Stimulated activated CD8-positive, alpha-beta memory T cell treated with anti-CD3 and anti-CD28 coated beads, Interleukin-4, amount 100 ng/mL, for 1 hour (primary cell): ENCODE measurements at places on chromosomes 1 and 21.

GRCh38 chr1:24954022-24954421 lies 23.9 kb upstream of the RUNX3 start:
- no peak for DNase-seq

GRCh38 chr1:155900161-155900560 lies 11.0 kb downstream of the RIT1 start:
- DNase-seq: no peak

- no peak for DNase-seq
Observed at GRCh38 chr1:8791819-8792218, 25.6 kb downstream of the RERE start.

DNA sequence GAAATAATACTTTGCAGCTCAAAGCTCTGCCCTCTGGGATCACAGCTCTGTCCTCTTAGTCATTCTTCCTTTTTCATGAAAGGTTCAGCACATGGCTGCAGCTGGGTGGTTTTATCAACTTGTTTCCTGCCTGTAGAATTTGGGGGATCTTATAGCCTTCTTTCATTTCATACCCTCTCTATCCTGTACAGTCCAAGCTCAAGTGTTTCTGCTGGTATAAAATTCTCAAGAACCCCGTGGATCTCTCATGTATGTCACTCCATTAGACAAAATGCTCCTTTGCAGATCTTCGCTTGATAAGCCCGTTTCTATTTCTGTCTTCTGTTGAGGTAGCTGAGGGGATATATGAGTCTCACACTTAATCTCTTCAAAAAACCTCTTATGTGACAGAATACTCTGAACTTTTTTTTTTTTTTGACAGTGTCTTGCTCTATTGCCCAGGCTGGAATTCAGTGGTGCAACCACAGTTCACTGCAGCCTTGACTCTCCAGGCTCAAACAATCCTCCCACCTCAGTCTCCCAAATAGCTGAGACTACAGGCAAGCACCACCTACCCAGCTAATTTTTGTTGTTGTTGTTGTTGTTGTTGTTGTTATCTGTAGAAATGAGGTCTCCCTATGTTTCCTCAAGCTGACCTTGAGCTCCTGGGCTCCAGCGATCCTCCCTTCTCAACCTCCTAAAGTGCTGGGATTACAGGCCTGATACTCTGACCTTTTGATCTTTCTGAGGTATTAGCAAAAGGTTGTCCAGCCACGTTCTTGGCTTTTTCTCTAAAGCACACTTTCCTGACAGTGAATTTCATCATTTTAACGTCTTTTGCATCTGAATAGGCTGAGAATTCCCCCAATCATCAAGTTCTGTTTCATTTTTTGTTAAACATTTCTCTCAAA lies 24.6 kb upstream of the COL9A2 start:
- DNase-seq: no peak

DNA sequence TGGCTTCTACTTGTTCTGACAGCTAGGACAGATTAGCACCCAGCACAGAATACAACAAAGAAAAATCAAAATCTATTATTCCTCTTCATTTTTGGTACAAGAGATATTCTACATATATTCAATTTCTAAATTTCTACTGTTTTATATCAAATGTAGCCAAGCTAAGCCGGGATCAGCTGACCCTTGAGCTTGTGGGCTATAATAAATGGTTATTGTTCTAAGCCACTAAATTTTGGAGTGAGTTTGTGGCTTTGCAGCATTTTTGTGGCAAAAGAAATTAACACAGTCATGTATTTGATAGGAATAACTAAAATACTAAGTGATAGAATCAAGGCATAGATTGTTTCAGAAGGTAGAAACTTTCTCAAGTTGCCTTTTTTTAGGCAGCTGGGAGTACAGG lies 50.7 kb downstream of the APP start:
- no peak for DNase-seq

DNA sequence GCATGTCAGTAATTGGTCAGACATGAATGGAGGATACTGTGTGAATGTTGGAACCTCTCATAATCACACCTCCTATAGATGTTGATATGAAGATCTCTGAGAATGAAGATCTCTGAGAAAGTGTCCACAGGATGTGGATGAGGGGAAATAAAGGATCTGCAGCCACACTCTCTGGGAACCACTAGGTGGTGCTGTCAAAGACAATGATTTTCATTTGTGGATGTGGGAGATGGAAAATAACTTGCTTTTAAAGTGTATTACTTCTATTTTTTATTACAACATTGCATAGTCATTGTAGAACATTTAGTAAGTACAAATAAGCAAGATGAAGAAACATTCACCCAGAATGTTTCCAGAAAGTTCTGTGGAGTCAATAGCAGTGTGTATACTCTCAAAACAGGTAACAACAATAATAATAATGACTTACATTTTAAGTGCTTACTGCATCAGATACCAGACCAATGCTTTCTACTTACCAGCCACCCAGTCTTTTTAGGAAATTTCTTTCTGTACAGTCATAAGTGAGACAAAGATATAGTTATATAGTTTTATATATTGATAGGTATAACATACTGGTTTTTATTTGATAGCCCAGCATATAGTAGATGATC lies 128.2 kb downstream of the ATG4C start:
- DNase-seq: no peak

GRCh38 chr1:32263744-32264143 lies 12.7 kb downstream of the LCK start:
- no peak for DNase-seq

GRCh38 chr1:229953736-229954326 lies 113.2 kb upstream of the GALNT2 start:
- no peak for DNase-seq

DNA sequence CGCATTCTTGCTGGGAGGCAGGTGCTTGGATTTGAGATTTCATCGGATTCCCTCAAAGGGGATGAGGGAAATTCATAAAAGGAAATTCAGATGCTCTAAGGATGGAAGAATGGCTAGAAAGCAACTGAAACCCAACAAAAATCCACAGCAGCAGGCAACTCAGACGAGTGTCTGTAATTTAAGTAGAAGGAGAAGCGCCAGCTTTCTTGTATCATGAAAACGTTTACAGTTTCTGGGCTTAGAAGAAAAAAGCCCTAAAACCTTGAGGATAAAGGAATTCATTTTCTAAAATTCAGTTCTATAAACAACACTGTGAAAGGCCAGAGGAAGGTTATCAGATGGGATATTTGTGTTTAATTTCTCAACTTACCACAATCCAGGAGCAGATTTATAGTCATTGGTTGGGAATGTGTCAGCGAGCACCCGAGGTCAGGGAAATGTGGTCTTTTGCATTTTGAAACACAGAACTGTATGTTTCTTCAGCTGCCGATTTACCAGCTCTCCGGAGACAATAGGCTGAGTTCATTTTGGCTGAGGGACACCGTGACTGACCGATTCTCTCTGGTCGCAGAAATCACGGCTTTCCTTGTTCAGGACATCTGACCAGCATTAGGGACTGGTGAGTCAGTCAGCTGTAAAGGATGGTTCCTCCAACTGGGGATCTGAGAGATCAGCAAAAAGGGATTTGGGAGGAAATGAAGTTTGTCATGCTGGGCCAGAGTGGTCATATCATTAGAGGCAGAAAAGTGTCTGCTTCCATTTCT lies 111.6 kb upstream of the ERRFI1 start:
- no peak for DNase-seq

- DNase-seq: no peak
Observed at GRCh38 chr1:21436488-21437340, 3.2 kb upstream of the NBPF3 start.

DNA sequence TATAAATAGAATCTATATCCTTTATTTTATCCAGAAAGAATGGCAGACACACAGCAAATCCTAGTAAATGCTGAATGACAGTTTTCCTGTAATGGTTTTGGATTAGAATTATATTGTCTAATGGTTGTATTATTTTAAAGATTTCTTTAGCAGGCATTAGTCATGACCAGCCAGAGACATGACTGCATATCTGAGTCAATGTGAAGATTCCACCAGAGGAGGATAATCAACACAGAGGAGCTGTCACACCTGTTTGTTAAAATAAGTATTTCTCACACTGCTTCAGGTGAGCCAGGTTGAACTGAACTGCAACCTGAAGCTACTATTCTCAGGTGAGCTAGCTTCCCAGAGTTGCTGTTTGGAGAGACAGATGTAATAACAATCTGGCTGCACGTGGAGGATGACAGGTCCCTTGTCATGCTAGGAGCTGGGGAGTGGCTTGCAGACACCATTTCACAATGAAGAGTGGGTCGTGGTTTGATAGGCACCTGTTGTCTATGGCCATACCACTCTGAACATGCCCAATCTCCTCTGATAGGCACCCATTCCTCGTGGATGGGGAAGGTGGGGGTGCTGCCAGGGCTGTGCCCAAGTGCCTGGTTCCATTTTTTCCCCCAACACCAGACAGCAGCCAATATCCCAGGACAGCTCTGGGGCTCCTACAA lies 94.3 kb downstream of the KCNJ6 start:
- no peak for DNase-seq

DNA sequence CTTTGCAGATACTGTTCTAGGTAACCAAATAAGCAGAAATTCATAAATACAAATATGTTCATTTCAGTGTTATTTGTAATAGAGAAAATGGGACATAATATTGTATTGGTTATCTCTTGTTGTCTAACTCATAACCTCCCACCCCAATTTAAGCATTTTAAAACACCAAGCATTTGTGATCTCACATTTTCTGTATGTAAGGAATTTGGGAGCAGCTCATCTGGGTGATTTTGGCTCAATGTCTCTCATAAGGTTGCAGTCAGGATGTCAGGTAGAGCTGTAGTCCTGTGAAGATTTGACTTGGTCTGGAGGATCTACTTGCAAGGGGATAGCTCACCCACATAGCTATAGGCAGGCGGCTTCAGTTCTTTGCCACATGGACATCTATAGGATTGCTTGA lies 29.5 kb downstream of the CEP350 start:
- DNase-seq: no peak
